ENCODE measurements at places on chromosomes 6 and 20. TPM values are rescaled to one million over a fixed set of nuclear protein-coding genes. Genes with fewer than 3 reads are reported as not detected.
A peak's percentile ranks its signal among the peaks of the same experiment; 100 is the strongest.

DNA sequence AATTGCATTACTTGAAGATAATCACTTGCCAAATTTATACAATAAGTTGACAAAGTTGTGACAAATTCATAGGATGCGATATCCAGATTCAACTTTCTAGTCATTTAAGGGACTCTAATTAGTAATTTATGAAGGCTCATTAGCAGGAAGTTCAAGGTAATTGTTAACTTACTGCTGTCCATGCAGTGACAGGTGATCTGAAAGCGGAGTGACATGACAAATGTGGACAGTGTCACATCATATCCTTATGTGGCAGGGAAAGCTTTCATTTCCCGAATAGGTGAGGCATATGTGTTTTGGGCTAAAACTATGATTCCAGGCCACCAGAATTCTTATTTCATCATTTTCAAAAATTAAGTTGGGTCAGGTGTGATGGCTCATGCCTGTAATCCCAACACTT is 115.9 kb upstream of the BMP2 start:
- H3K36me3 ChIP-seq: no peaks in the 10 kb centered on the region
- DNase-seq: no peak
- no peak overlapping the region for H3K4me3 ChIP-seq
- no peaks in the 10 kb centered on the region for H3K27me3 ChIP-seq
- H3K4me1 ChIP-seq: peaks cover 9% of the 10 kb centered on the region

DNA sequence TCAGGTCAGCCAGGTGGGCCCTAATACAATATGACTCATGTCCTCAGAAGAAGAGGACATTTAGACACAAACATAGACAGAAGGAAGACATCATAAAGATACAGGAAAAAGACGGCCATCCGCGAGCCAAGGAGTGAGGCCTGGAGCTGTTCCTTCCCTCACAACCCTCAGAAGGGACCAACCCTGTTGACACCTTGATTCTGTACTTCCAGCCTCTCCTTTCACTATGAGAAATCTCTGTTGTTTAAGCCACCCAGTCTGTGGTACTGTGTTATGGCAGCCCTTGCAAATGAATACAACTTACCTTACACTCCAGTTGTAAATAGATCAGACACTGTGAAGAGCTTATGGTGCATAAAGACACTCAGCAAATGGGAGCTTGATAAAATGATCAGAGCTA is 199.7 kb downstream of the SAMD5 start:
- no peak overlapping the region for H3K27ac ChIP-seq
- H3K4me3 ChIP-seq: no peak overlapping the region
- DNase-seq: no peak
- H3K27me3 ChIP-seq: no peaks in the 10 kb centered on the region
- H3K36me3 ChIP-seq: no peaks in the 10 kb centered on the region

DNA sequence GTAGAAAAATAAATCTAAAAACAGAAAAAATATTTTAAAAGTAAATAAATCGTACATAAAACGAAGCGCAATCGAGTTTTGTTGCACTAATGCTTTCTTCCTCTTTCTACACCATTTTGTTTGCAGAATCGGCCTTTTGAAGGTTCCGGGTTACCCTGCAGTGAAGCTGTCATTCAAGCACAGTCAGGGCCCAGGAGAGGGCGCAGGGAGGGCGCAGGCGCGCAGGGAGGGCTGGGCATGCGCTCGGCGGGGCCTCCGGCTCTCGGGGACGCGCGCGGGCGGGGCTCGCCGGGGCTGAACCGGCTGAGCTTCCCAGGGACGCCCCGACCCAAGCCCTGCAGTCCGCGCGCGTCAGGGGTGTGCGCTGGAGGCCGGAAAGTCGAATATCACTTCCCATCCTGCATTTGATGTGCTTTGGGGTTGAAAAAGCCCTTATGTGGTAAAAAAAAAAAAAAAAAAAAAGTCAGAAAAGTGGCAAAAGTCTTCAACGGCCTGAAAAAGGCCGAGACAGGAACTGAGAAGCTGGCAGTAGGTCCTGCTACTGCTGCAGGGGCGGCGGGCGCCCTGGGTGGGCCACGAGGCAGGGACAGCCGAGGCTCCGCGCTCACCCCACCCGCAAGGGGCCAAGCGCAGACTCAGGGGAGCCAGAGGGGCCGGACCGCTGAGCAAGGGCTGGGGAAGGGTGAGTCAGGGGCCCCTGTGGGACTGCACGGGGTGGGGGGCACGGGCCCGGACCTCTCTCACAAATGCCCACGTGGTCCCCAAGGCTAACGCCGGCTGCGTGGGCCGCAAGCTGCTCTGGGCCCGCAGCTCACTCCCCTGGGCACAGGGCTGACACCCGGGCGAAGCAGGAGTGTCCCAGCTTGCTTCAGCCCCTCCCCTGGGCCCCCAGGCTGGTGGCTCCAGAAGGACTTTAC is 40.5 kb downstream of the THBS2 start:
- H3K36me3 ChIP-seq: no peaks in the 10 kb centered on the region
- peak overlapping the region; percentile 32 for H3K4me3 ChIP-seq
- no peaks in the 10 kb centered on the region for H3K27me3 ChIP-seq
- peak overlapping the region; percentile 90 for H3K27ac ChIP-seq
- peaks cover 33% of the 10 kb centered on the region for H3K4me1 ChIP-seq

DNA sequence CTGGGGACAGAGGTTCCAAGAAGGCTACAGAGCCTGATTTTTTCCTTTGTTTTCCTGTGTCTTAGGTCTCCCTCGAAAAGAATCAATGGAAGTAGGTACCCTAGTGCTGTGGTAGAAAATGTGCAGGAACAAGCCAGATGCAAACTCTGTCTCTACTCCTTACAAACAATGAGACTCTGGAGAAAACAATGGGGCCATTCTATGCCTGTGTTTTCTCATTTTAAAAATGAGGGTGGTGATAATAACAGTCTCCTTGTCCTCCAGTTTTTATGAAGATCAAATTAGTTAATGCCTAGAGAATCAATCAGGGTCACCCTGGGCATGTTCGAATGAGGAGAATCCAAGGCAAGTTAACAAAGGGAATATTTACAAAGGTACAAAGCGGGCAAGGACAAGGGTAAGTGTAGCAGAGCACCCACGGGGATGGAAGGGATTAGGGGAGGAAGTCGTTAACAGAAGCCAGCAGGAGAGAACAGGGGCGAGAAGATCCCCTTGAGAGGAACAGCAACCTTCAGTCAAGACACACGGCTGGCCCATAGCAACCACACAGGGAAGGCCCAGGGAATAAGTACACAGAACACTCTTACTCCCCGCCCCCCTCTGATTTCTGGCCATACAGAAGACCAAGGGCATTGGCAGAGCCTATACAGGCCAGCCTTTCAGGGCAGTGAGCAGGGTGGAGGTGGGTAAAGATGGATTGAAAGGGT is 342.8 kb downstream of the PTPRT start:
- no peak overlapping the region for H3K4me3 ChIP-seq
- H3K4me1 ChIP-seq: no peaks in the 10 kb centered on the region
- no peaks in the 10 kb centered on the region for H3K36me3 ChIP-seq
- DNase-seq: no peak
- H3K27me3 ChIP-seq: no peaks in the 10 kb centered on the region

Gene EFCAB8
- total RNA-seq: not detected

- H3K4me3 ChIP-seq: peak overlapping the region; percentile 74
- H3K36me3 ChIP-seq: no peaks in the 10 kb centered on the region
- no peaks in the 10 kb centered on the region for H3K27me3 ChIP-seq
- H3K27ac ChIP-seq: peak overlapping the region; percentile 38
- peaks cover 12% of the 10 kb centered on the region for H3K4me1 ChIP-seq
These were observed 1.0 kb upstream of the E2F3 start for GRCh38 chr6:20400456-20401204.

Gene CLPSL1
- not detected for total RNA-seq

Gene FAM217A
- total RNA-seq: not detected

Gene CYP21A2
- total RNA-seq: not detected

DNA sequence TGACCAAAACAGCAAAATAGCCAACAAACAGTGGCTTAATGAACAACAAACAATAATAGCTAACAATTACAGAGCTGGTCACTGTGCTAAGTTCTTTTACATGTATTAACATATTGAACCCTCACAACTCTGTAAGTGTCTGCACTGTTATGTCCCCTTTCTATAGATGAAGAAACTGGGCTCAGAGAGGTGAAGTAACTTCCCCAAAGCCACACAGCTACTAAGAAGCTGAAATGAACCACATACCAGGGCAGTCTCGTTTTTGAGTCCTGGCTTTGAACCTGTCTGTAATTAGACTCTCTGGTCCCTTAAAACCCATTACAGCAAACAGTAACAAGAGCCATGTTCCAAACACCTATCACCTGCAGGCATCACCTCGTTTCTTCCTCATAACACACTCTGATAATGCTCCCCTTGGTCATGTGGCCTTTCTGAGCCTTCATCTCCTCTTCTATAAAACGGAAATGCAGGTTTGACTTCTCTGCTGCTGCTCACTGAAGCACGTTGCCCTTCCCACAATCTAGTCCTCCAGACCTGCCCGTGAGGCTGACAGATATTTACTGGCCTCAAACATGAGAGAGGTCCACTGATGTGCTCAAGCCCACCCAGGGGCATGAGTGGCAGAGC is 23.3 kb downstream of the KCNK15 start:
- no peaks in the 10 kb centered on the region for H3K36me3 ChIP-seq
- no peaks in the 10 kb centered on the region for H3K4me1 ChIP-seq
- no peak overlapping the region for H3K4me3 ChIP-seq
- no peak for DNase-seq
- no peak overlapping the region for H3K27ac ChIP-seq
- H3K27me3 ChIP-seq: no peaks in the 10 kb centered on the region

DNA sequence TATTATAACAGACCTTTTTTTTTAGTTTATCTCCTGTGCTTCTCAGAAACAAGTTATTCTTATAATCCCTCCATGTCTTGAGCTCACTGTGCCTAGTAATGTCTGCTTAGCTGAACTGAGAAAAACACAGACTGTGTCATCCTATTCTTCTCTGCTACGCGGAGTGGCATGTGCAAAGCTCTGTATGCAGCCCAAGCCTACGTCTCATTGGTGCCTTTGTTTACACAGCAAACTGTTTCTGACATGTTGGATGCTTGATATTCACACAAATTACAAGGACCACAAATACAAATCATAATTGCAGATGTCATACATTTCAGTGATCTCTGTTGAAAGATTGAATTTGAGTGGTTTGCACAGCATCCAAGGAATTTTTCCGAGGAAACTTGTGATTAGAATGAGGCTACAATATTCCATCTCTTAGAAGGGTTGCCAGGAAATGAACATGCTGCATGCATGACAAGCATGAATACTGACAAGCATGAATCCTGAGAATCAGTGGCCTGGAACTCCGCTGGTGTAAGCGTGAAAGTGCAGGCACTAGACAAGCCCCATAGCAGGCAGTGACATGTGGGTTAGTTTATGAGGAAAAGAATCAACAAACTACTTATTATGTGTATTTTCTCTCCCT is 128.4 kb upstream of the SGK1 start:
- peak overlapping the region; percentile 13 for H3K27ac ChIP-seq
- no peak overlapping the region for H3K4me3 ChIP-seq
- no peak for DNase-seq
- H3K36me3 ChIP-seq: no peaks in the 10 kb centered on the region
- no peaks in the 10 kb centered on the region for H3K27me3 ChIP-seq

Gene KIF25
- total RNA-seq: 0.37 TPM

DNA sequence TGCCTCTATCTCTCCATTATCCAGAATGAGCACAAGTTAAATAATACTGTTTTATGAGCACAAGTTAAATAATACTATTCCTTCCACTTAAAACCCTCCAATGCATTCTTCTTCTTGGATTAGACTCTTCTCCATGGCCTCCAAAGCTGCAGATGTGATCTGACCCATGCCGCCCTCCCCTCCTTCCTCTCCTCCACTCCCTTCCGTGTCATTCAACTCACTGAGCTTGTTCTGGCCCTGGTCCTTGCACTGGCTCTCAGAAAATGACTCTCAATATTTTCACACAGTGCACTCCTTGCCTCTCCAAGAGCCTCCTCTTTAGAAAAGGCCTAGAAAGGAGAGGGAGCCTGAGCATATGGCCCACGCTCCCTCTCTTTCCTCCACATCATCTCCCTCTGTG is 125.0 kb upstream of the CD93 start:
- peaks cover 4% of the 10 kb centered on the region for H3K4me1 ChIP-seq
- no peak overlapping the region for H3K27ac ChIP-seq
- H3K27me3 ChIP-seq: no peaks in the 10 kb centered on the region
- H3K4me3 ChIP-seq: no peak overlapping the region

- no peaks in the 10 kb centered on the region for H3K27me3 ChIP-seq
- no peaks in the 10 kb centered on the region for H3K36me3 ChIP-seq
- DNase-seq: no peak
These were observed 3.2 kb downstream of the RAB44 start for GRCh38 chr6:36700831-36701230.

DNA sequence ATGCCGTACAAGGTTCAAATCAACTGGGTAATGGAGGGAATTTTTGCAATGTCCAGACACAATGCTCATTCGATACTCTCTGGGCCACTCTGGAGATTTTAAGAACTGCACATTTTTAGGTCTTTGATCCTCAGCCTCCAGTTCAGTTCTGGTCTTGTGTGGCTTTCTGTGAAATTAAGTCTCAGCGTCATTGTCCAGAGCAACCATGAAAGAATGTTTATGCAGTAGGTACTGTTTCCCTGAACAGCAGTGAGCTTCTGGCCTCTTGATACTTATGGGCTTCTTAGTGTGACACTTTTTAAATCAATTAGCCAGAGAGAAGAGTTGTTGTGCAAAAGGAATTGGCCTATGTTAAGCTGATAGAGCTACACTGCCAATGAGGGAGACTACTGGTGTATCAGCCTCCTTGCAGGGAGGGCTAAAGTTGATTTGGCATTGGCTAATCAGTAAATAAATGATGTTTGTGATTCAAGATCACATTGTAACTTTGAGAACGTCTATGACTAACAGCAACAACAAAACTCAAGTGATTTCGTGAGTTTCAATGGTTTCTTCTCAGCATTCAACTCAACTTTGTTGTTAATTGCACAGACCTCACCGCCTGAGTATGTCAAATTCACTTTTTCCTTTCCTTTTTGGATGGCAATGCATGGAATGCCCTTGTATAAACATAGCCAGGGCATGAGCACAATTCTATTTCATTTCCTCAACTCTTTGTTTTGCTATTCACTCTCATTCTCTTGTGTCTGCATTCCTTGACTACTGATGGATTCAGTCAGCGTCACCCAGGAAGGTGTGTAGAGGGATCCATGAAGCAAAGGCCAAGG is 85.1 kb downstream of the GJA1 start:
- peak overlapping the region; percentile 57 for H3K27ac ChIP-seq
- no peaks in the 10 kb centered on the region for H3K27me3 ChIP-seq
- H3K36me3 ChIP-seq: no peaks in the 10 kb centered on the region
- H3K4me3 ChIP-seq: no peak overlapping the region

DNA sequence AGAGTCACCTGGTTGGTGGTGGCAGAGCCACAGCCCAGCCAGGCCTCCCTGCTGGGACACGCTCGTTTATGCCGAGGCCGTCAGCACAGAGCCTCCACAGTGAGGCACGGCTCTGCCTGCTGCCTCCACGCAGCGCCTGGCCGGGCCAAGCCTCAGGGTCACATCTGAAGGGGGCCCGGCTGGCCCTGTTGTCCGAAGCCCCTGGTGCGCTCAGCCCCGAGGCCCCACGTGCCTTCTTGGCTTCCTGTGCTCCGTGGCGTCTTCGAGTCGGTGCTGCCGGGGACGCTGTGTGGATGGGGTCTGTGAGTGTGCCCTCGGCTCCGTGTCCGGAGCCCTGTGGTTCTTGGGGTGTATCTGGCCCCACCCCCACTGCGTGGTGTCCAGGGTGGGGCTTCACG is 10.4 kb upstream of the TNFRSF6B start:
- H3K4me3 ChIP-seq: no peak overlapping the region
- no peaks in the 10 kb centered on the region for H3K36me3 ChIP-seq
- peaks cover 75% of the 10 kb centered on the region for H3K4me1 ChIP-seq
- DNase-seq: no peak
- H3K27me3 ChIP-seq: no peaks in the 10 kb centered on the region

GRCh38 chr6:81939766-81940165 is 187.3 kb upstream of the TENT5A start:
- DNase-seq: no peak
- H3K36me3 ChIP-seq: no peaks in the 10 kb centered on the region
- no peaks in the 10 kb centered on the region for H3K27me3 ChIP-seq
- peaks cover 22% of the 10 kb centered on the region for H3K4me1 ChIP-seq
- no peak overlapping the region for H3K27ac ChIP-seq

Gene MPIG6B
- not detected for total RNA-seq

Measured in stomach (tissue), 19 donors.